ENCODE measurements at places on chromosomes 16 and 17. TPM values are rescaled to one million over a fixed set of nuclear protein-coding genes. Genes with fewer than 3 reads are reported as not detected.

KRT14 gene
- 0.31 TPM for total RNA-seq

IL34 gene
- 1.7 TPM for total RNA-seq

EFNB3 gene
- total RNA-seq, result 13.7 TPM

C16orf96 gene
- total RNA-seq, result not detected

TNFSF12 gene
- 3.3 TPM for total RNA-seq

TTLL6 gene
- 0.16 TPM for total RNA-seq

CCL14 gene
- total RNA-seq, result not detected

Measured in occipital lobe (tissue), 3 donors.